ENCODE measurements at places on chromosomes 13 and 19.

DNA sequence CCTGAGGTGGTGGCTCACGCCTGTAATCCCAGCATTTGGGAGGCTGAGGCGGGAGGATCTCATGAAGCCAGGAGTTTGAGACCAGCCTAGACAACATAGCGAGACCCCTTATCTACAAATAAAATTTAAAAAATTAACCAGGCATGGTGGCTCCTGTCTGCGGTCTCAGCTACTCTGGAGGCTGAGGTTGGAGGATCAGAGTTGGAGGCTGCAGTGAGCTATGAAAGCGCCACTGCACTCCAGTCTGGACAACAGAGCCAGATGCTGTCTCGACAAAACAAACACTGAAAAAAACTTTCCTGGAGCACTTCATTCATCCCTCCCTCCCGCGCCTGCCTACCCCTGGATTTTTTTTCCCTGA lies 665 bp upstream of the ATG4D start:
- peak overlapping the region; percentile 70 for H3K4me3 ChIP-seq
- no peak for DNase-seq
- H3K4me1 ChIP-seq: peaks cover 15% of the 10 kb centered on the region
- H3K36me3 ChIP-seq: peaks cover 9% of the 10 kb centered on the region

- no peaks in the 10 kb centered on the region for H3K4me1 ChIP-seq
- no peak overlapping the region for H3K27ac ChIP-seq
- no peaks in the 10 kb centered on the region for H3K36me3 ChIP-seq
- no peaks in the 10 kb centered on the region for H3K27me3 ChIP-seq
- H3K4me3 ChIP-seq: no peak overlapping the region
Measured at GRCh38 chr19:14325863-14326262, 55.4 kb upstream of the ADGRE5 start.

DNA sequence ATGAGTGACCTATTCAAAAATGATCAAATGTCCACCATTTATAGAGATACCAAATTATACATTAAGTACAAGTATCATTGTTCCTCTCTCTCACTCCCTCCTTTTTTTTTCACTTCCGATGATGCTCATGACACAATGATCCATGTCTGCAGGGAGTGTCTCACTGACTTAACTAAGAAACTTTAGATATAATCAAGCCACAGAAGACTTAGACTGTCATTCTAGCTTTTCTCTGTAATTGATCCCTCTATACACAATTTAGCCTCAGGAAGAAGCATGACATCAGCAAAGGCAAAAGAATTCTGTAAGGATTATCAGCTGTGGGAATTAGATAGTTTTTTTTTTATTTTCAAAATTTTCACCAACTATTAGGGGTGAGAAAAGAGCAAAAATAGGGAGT lies 734.9 kb upstream of the PCDH9 start:
- no peak overlapping the region for H3K27ac ChIP-seq
- DNase-seq: no peak
- no peak overlapping the region for H3K4me3 ChIP-seq
- no peaks in the 10 kb centered on the region for H3K4me1 ChIP-seq
- H3K36me3 ChIP-seq: no peaks in the 10 kb centered on the region
- H3K27me3 ChIP-seq: no peaks in the 10 kb centered on the region

- H3K27ac ChIP-seq: no peak overlapping the region
- no peak overlapping the region for H3K4me3 ChIP-seq
- H3K27me3 ChIP-seq: no peaks in the 10 kb centered on the region
Measured at GRCh38 chr19:33487901-33488800, 33.4 kb downstream of the PEPD start.

DNA sequence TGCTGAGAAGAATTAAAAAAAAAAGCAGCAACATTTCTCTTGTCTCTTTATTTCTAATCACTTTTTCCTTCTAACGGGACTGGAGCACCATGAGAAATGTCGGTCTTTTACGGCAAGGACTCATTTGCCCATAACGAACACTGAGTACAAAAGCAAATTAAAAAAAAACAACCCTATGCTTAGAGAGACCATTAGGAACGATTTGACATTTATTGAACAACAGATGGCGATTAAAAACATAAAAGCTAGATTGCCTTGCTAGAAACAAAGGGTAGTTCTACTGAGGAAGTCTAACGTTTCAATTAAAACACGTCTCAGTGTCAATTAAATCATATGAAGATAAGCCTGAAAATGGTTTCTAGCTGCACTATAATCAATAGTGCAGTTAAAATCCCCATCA lies 51.1 kb downstream of the OLFM4 start:
- H3K27me3 ChIP-seq: no peaks in the 10 kb centered on the region
- H3K36me3 ChIP-seq: no peaks in the 10 kb centered on the region
- no peaks in the 10 kb centered on the region for H3K4me1 ChIP-seq
- H3K27ac ChIP-seq: no peak overlapping the region
- DNase-seq: no peak

DNA sequence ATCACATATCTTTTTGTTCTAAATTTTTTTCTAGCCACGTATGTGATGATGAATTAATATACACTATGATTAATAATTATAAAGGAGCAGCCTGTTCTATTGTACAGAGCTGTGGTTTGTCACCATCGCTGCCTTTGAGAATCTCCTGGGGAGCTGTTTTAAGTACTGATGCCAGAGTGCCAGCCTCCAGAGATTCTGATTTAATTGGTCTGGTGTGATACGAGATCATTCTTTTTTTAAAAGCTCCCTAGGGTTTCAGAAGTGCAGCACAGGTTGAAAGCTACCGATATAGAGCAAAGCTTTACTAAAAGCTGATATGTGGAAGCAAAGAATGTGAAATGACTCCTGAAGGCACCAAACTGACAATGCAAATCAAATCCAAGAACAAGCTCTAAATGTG lies 314.7 kb downstream of the ITGBL1 start:
- no peak overlapping the region for H3K27ac ChIP-seq
- H3K4me3 ChIP-seq: no peak overlapping the region
- no peaks in the 10 kb centered on the region for H3K27me3 ChIP-seq
- no peak for DNase-seq

- no peaks in the 10 kb centered on the region for H3K36me3 ChIP-seq
- H3K4me3 ChIP-seq: no peak overlapping the region
- no peaks in the 10 kb centered on the region for H3K4me1 ChIP-seq
- no peak overlapping the region for H3K27ac ChIP-seq
- H3K27me3 ChIP-seq: no peaks in the 10 kb centered on the region
Measured at GRCh38 chr13:107200491-107200890, 632.6 kb upstream of the ARGLU1 start.

DNA sequence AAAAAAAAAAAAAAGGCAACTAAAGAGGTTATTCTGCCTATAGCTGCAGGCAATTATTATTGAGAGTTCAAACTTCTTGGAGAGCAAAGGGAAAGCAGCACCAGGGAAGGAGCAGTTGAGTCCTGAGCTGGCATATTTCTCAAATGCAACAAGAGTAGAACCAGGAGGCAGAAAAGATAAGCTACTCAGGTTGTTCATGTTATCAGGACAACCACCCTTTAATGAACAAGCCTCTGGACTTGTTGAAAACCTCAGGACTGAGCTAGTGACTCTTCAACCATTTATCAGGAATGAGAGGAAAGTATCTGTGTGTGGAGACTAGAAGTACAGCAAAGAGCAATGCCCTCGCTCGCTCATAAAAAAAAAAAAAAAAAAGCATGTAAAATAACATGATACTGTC lies 183.0 kb downstream of the KCTD12 start:
- H3K27ac ChIP-seq: no peak overlapping the region
- no peak overlapping the region for H3K4me3 ChIP-seq
- H3K27me3 ChIP-seq: no peaks in the 10 kb centered on the region
- no peak for DNase-seq

GRCh38 chr13:26474286-26474685 lies 83.2 kb upstream of the WASF3 start:
- no peak overlapping the region for H3K4me3 ChIP-seq
- no peaks in the 10 kb centered on the region for H3K36me3 ChIP-seq
- no peaks in the 10 kb centered on the region for H3K4me1 ChIP-seq
- no peak for DNase-seq

DNA sequence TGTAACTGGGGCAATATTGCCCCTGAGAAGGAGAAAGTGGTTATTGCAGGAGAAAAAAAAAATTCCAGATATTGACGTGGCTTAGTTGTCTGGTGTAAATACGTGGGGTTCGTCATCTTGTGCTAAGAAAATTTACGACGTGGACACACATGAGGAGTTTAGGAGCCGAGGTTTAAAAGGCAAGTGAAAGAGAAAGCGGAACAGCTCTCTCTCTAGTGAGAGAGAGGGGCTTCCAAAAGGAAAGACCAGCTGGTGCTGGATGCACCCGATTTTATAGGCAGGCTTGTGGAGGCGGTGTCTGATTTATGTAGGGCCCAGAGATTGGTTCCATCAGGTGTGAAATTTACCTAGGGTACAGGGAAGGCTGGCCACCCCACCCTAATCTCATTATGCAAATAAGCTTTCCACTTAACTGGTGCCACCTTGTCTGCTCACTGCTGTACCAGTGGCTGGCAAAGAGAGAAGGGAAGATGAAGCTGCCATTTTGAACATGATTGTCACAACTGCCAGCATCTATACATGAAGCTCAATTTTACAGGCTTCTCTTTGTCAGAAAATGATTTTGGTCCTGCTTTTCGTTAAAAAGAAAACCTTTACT lies 845.1 kb downstream of the DACH1 start:
- H3K36me3 ChIP-seq: no peaks in the 10 kb centered on the region
- H3K27me3 ChIP-seq: no peaks in the 10 kb centered on the region
- no peak overlapping the region for H3K4me3 ChIP-seq
- H3K27ac ChIP-seq: no peak overlapping the region

- no peak overlapping the region for H3K4me3 ChIP-seq
- DNase-seq: no peak
- peaks cover 1% of the 10 kb centered on the region for H3K36me3 ChIP-seq
Measured at GRCh38 chr19:14002571-14003250, 3.4 kb downstream of the RFX1 start.

DNA sequence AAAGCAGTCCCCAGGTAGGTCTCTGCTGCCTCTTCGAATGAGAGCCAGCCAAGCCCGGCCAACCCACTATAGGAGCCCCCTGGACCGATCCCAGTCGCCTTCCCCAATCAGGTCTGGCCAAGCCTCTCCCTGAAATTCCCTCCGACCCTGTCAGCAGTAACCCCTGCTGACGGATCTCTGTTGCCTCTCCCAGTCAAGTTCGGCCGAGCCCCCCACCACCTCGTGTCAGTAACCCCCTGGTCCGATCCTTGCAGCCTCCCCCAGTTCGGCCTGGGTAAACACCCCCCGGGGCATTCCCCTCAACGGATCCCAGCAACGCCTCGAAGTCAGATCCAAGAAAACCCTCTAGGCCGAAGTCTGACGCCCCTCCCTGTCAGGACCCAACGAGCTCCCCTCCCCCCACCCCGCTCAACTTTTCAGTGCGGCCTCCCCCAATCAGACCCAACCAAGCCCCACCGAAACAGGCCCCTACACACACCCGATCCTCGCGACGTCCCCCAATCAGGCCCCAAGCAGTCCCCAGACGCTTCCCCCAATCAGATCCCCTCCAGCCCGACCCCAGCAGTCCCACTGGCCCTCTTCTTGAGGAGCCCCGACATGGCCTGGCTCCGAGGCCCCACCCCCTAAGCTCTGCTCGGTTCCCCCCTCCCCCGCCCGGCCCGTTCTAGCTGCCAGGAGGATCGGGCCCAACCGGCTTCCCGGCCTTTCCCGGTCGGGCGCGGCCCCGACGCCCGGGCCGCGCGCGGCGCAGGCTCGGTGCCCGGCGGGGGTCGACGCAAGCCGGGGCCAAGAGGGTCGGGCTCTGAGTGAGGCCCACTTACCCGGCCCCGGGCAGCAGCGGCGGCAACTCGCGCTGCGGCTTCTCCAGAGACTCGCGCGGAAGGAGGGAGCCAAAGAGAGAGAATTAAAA lies 1.8 kb downstream of the TNPO2 start:
- peak overlapping the region; percentile 55 for H3K4me3 ChIP-seq
- H3K27me3 ChIP-seq: no peaks in the 10 kb centered on the region
- DNase-seq: peak; percentile 42
- peak overlapping the region; percentile 75 for H3K27ac ChIP-seq

- no peak for DNase-seq
- H3K27me3 ChIP-seq: no peaks in the 10 kb centered on the region
- no peaks in the 10 kb centered on the region for H3K4me1 ChIP-seq
- H3K27ac ChIP-seq: no peak overlapping the region
Measured at GRCh38 chr19:30555075-30555790, 183.0 kb downstream of the ZNF536 start.

GRCh38 chr13:50809133-50810090 lies 34.1 kb downstream of the DLEU7 start:
- H3K27ac ChIP-seq: no peak overlapping the region
- H3K27me3 ChIP-seq: no peaks in the 10 kb centered on the region
- no peak overlapping the region for H3K4me3 ChIP-seq
- H3K4me1 ChIP-seq: no peaks in the 10 kb centered on the region

DNA sequence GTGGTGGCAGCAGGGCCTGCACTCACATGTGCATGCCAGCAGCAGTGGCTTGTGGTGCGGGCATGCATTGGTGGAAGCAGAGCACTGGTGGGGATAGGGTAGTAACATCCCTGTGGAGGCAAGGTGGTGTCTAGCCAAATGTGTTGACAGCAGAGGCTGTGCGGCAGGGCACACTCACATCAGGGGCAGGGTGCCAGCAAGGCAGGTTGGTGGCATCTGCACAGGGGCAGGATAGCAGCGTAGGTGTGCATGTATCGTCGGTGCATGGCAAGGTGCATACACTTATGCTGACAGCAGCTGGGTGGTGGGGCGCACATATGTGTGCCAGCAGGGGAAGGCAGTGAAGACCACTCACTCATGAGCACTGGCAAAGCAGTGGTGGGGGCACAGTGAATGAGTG lies 211.5 kb upstream of the CSNK1A1L start:
- no peak for DNase-seq
- H3K27me3 ChIP-seq: no peaks in the 10 kb centered on the region
- no peaks in the 10 kb centered on the region for H3K4me1 ChIP-seq
- no peaks in the 10 kb centered on the region for H3K36me3 ChIP-seq
- H3K27ac ChIP-seq: no peak overlapping the region
- H3K4me3 ChIP-seq: no peak overlapping the region

DNA sequence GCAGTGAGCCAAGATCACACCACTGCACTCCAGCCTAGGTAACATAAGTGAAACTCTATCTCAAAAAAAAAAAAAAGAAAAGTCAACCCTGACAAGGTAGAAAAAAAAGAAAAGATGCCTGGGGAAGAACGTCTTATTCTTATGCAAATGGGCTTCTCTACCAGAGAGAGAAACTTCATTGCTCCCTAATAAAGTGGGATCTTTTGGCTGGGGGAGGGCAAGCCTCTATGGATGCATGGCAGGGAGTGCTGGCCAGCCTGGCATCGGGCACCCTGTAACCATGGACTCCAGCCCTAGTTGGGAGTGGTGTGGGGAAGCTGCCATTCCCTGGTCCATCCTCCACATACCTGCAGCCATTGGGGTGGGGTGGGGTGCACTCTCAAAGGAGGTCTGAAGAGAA lies 30.7 kb upstream of the ZNF728 start:
- no peak overlapping the region for H3K27ac ChIP-seq
- no peaks in the 10 kb centered on the region for H3K4me1 ChIP-seq
- no peak for DNase-seq
- H3K27me3 ChIP-seq: no peaks in the 10 kb centered on the region
- H3K4me3 ChIP-seq: no peak overlapping the region
- no peaks in the 10 kb centered on the region for H3K36me3 ChIP-seq

DNA sequence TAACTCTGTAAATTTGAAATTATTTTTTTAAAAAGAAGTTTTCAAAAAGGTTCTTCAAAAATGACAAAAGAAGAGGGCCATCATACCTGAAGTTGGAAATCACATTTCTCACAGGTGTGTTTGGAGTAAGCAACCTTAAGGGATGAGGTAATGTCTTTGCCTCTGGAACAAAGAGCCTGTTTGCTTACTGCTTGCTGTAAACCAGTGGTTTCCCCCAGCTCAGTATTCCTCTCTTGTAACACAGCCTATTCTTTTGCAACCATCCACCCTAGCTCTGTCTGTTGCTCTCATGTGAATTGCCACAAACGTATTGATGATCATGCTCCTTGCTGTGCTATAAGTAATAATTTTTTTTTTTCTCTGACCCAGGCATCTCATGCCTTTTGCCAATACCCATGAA lies 38.1 kb downstream of the UCHL3 start:
- H3K36me3 ChIP-seq: peaks cover 13% of the 10 kb centered on the region
- no peak for DNase-seq
- H3K4me3 ChIP-seq: no peak overlapping the region
- no peaks in the 10 kb centered on the region for H3K27me3 ChIP-seq
- no peak overlapping the region for H3K27ac ChIP-seq

Measured in effector memory CD4-positive, alpha-beta T cell (primary cell).